ENCODE measurements at places on chromosomes 6 and 20.

- no peak for DNase-seq
Observed at GRCh38 chr6:138671351-138671750, 102.2 kb upstream of the CCDC28A start.

- no peak for DNase-seq
Observed at GRCh38 chr6:138608896-138609295, 109.6 kb upstream of the NHSL1 start.

GRCh38 chr6:15017261-15017660, 228.6 kb upstream of the JARID2 start:
- no peak for DNase-seq

DNA sequence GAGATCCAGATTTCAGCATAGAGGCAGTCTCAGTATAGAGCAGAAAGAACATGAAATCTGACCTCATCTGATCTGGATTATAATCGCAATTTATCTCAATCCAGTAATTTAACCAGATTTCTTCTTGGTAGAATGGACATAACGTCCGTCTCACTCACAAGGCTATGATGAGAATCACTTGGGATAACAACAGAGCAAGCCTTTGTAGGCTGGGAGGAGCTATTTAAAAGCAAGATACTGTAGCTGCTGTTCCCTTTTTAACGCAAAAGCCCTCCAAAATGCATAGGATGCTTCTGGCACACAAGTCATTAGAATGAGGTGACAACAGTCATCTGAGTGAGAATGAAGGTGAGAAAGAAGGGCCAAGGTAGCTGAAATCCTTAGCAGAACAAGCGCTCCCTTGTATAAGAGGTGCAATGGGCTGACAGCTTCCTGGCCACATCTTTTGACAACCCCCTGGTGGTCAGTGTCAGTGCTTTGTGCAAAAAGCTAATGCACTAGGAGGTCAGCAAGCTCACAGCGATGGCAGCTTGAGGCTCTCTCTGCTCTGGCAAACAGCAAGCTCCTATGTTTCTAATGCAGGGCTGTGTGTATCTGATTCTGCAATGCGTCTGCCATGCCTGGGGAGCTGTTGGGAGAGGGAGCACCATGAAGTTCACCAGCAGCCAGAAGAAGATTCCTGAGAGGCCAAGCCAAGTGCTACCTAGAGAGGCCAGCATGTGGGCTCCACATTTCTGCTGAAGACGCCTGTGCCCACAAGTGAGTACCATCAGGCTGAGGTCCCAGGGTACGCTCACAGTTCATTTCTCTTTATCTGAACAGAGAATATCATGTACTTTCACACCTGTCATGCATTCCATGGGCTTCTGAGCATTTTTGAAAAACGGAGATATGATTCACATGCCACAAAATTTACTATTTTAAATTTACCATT, 16.2 kb downstream of the METTL24 start:
- peak; percentile 32 for DNase-seq

- DNase-seq, result no peak
Observed at GRCh38 chr6:43856005-43856765, 86.2 kb downstream of the VEGFA start.

DNA sequence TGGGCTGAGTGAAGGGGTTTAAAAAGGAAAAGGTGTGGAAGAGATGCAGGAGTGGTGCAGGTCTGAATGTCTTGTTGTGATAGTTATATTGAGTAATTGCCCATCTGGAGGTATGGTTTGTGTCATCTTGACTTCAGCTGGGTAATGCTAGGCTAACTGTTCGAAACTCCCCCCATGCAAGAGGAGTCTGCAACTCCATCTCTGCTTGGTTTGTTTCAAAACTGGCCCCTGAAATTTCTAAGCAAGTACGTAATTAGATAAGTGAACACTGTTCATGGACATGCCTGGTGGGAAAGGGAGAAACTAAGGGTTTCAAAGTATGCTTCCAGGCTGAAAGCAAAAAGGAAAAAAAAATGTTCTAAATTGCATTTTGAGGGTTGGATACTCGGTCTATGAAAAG, 17.1 kb downstream of the TTK start:
- DNase-seq, result no peak
